ENCODE measurements at places on chromosomes 12 and 14.

DNA sequence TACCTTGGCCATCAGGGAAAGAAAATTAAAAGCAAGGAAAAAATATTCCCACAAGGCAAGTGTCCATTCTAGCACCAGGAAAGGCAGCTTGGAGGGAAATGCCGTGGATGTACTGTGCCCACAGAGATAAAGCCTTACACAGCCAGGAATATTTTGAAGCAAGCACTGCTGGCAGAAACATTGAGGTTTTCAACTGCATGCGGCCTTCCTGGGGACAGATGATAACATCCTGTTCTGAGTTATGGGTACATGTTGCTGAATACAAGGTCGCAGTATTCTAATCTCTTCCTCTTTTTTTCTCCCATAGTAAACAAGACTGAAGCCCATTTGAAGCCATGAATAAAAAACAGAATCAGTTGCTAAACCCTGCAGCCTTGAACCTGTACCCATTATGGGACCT lies 197.1 kb downstream of the BTG1 start:
- DNase-seq, result no peak

GRCh38 chr12:86264451-86265328 lies 8.5 kb upstream of the MGAT4C start:
- peak; percentile 81 for DNase-seq

DNA sequence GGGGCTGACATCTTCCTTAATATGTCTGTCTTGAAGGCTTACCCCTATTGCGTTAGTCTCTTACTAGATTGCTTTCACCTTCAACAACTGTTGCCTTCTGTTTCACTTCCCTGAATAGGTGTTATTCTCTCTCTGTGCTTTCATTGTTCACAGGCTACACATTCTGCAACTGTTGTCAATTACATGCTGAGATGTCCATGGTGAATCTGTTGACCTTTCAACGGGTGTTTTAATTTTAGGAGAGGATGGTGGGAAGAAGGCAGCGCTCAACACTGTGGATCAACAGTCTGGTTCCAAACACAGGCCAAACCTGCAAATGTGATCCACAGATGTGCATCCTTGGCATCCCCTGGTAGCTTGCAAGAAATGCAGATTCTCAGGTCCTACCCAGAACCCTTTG lies 101.9 kb downstream of the DACT1 start:
- no peak for DNase-seq

DNA sequence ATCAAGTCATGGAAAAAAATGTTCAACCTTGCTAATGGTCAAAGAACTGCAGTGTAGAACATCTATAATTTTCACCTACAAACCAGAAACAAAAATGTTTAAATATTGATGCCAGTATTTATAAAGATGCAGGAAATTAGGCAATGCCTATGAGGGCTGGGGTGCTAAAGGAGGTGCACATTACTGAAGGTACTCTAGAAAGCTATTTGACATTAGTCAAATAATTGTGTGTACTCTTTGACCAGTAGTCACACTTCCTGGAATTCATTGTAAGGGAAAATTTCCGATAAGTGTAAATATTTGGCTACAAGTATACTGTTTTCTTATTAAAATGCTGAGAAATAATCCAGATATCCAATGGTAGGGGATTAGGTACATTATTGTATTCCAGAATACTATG lies 36.4 kb upstream of the HDAC7 start:
- no peak for DNase-seq

- DNase-seq, result no peak
These were observed 37.1 kb upstream of the ANO6 start for GRCh38 chr12:45178771-45179170.

GRCh38 chr12:108478611-108479206 lies 36.4 kb upstream of the FICD start:
- DNase-seq, result no peak

- no peak for DNase-seq
These were observed 18.2 kb upstream of the CLEC2D start for GRCh38 chr12:9651265-9651729.

GRCh38 chr12:45409966-45410365 lies 194.1 kb downstream of the ANO6 start:
- no peak for DNase-seq

- no peak for DNase-seq
These were observed 25.3 kb upstream of the FAM181A start for GRCh38 chr14:93901813-93902212.

GRCh38 chr12:10389904-10390303 lies at the start of gene KLRK1:
KLRK1 (minus strand) TSS chr12:10390041; CDS start chr12:10388810, 1,231 bp downstream.
- DNase-seq, result no peak

DNA sequence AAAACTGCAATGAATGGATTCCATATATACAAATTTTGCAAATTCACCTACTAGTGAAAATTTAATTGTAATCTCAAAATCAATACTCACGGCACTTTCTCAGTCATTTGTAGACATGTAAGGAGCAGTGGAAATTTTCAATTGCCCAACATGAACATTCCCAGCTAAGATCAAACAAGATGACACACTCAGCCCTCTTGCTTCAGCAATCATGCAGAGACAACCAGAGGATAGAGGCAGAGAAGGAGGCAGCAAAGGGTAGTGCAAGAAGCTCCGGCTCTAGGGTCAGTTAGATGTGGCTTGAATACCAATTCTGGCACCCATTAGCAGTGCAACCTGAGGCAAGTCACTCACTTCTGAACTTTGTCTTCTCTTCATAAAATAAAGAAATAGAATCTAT lies 91.5 kb upstream of the SLC35F4 start:
- no peak for DNase-seq

DNA sequence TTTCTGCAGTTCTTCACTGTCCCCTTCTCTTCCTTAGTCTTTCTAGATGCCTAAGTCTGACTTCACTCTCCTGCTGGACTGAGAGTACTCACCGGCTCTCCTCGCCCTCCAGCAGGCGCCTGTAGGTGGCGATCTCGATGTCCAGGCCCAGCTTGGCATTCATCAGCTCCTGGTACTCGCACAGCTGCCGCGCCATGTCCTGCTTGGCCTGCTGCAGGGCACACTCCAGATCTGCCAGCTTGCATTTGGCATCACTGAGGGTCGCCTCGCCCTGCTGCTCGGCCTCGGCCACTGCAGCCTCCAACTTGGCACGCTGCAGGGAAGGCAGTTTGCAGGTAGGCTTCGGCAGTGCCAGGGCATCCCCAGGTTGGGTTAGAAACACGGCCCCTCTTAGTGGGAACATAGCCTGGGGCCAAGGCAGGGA lies 5.2 kb downstream of the KRT84 start:
- DNase-seq, result peak; percentile 54

GRCh38 chr14:34965912-34966311 lies 16.9 kb upstream of the SRP54 start:
- no peak for DNase-seq

DNA sequence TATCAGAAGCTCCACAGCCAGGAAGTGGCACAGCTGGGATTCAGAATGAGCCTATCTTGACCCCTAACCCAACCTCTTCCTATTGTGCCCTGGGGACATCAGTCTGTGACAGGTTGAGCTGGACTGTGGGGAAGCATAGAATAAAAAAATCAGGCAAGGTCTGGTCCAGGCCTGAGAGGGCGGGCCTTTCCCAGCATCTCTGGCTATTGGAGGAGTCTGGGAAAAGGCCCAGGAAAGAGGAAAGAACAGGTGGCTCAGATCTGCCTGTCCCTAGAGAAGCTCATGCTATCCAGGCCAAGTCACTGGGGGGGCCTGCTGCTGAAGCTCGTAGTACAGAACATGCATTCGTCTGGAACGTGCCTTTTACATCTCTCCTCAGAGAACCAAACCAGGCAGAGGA lies 100.5 kb downstream of the PPM1H start:
- DNase-seq, result no peak

- DNase-seq, result no peak
These were observed 47.5 kb downstream of the ACTN1 start for GRCh38 chr14:68931474-68932051.

- peak; percentile 76 for DNase-seq
These were observed at the start of gene CIDEB for GRCh38 chr14:24307575-24308341. CIDEB (minus strand) TSS chr14:24307977; CDS start chr14:24307858, 119 bp downstream.

GRCh38 chr14:77557391-77557790 lies 58.8 kb upstream of the ISM2 start:
- DNase-seq, result no peak

DNA sequence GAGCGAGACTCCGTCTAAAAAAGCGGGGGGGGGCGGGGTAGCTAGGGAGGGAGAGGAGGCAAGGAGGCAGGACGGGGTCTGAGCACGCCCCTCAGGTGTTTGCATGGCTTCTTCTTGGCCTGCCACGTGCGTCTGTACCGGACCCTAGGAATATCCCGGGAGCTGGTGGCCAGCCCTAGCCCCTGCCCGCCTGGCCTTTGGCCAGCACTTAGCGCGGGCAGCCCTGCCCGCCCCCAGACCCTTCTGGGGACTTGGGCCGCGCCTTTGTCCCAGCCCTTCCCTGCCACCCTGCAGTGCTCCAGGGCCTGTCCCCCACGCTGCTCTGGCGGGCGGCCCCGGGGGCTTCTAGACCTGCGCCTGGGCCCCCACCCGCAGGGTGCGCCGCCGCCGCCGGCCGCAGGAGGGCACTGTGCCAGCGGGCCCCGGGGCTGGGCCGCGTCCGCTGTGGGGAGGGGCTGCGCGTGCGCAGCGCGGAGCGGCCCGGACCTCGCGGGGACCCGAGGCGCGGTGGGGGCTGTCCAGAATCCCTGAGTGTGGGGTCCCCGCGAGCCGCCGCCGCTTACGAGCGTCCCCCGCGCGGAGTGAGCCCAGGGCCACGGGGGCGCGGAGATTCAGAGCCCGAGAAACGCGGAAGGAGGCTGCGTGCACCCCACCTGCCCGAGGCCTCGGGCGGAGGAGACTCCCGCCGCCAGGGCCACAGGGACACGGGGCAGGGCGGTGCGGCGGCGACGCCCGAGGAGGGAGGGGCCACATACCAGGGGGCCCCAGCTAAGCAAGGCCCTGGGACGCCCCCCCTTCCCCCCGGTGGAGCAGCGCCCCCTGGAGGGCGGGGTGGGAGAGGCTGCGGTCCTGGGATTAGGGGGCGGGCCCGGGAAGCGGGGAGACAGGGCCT lies 21.0 kb downstream of the SLC25A29 start:
- peak; percentile 85 for DNase-seq

DNA sequence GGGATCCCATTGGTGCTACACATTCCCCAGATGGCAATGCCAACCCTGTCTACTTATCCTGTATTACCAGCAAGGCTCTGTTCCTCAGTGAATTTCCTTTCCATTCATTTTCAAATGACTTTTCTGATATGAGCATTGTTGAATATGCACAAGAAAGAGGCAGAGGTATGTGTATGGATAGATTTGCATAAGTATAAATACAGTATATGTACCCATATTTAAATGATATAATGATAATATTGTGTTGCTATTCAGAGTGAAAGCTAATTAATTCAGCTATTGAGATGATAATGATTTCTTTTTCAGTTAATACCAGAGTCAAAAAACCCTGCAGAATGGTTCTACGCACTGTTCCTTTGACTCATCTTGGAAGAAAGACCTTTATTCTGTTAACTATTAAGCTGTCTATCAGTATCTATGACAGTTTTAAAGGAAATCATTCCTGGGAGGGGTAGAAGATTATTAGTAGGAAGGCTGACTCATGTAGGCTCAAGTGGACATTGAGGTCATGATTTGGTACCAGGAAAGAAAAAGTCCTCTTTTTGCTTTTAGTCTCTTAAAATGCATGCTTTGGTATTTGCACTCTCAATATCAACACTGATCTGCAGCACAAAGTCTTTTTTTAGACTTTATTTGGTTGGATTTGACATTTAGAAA lies 44.9 kb upstream of the GAS2L3 start:
- DNase-seq, result no peak

GRCh38 chr12:11725686-11726085 lies 76.2 kb downstream of the ETV6 start:
- DNase-seq, result no peak

DNA sequence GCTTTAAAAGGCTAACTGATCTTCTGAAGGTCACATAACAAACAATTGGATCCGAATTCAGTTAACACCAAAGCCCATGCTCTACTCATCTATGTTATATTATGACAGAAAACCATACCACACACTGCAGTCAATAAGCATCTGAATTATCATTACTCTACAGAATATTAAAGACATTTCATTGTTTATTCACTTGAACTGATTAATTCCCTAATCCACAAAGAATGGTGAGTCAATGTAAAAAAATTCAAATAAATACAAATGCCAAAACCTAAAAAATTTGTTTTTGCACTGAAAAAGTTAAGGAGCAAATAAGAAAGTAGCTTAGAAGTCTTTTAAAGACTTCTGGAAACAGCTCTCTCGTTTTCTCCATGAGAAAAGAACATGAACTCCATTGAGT lies 13.7 kb downstream of the NID2 start:
- DNase-seq, result no peak

DNA sequence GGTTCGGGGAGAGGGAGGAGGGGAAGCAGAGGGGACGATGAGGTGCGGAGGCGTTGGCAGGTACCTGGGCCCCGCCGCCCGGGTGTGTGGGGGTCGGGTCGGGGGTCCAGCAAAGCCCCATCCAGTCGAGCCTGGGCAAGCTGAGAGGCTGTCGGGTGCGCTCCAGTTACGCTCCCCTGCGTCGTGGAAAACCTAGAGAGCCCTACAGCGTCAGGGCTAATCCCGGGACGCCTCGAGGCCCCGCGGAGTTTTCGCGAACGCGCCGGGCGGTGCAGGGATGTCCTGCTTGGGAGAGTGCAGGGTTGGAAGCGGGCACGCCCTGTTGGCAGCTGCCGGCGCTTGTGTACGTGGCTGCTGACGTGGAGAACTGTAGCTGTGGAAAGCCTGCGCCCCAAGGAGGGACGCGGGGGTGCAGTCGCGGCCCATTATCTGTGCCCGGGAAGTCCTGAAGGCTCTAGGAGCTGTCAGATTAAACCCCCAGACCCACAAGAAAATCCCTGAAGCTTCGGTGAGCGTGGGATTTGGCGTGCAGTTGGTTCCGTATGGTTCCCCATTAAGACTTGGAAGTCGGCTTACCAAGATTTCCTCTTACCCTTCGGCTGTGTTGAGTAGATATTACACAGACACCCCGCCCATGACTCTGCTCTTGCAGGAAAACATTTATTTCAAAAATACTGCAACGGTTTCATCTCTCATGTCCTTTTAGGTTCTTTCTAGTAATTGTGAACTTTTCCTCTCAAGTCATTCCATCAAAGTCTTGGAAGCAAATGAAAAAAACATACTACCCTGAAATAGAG lies 11.3 kb upstream of the SLC38A2 start:
- DNase-seq, result peak; percentile 53

DNA sequence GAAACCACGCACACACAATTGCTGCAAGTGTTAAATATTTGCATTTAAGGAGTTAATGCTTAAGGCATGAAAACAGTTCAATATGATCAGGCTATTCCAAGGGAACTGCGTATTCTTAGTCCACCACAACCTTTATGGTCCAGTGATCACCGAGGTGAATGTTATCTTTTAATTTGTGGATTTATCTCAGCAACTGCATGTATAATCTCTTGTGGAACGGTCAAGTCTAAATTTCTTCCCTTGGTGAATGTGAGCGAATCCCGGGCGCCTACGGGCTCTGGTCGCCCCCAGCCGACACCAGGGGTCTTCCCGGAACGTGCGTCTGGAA lies 999 bp upstream of the AK7 start:
- DNase-seq, result no peak

DNA sequence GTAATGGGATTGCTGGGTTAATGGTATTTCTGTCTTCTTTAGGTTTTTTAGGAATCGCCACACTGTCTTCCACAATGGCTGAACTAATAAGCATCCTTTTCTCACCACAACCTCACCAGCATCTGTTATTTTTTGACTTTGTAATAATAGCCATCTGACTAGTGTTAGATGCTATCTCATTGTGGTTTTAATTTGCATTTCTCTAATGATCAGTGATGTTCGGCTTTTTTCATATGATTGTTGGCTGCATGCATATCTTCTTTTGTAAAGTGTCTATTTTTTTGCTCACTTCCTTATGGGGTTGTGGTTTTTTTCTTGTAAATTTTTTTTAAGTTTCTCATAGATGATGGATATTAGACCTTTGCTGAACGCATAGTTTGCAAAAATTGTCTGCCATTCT lies 377.9 kb downstream of the GALC start:
- no peak for DNase-seq

Measured in GM23338 (cell line).